Esophagus mucosa (tissue), 1 donor: ENCODE measurements at places on chromosomes 12 and 14. TPM values are rescaled to one million over a fixed set of nuclear protein-coding genes. Genes with fewer than 3 reads are reported as not detected.

MNAT1 gene
- total RNA-seq, result 25.3 TPM

KLHDC2 gene
- total RNA-seq, result 35.1 TPM

ADCY4 gene
- total RNA-seq, result 4.5 TPM

SMIM10L1 gene
- total RNA-seq, result 4.0 TPM

TPH2 gene
- not detected for total RNA-seq

- ATAC-seq, result no peak
Measured at GRCh38 chr12:61095111-61095510, 1165.1 kb upstream of the USP15 start.

- ATAC-seq, result peak; percentile 67
Measured at GRCh38 chr14:80135305-80136088, 75.8 kb downstream of the DIO2 start.

DNA sequence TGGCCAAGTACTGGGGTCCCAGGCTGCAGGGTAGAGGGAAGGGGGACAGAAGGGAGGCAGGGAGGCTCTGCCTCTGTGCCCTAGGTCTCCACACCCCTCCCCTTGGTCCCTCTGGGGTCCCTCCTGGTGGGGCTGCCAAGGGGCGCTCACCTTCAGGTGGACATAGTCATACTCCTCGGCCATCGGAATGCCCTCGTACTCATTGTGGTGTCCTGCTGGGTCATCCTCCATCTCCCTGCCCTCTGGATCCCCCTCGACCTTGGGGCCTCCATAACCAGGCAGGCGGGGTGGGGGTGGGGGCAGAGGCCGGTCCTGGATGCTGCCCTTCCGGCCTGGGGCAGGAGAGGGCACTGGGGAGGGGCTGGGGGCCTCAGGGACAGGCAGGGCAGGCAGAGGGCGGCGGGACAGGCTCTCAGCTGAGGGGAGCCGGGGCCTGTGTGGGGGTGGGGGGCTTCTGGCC, 5.8 kb downstream of the EFS start:
- ATAC-seq, result no peak

GRCh38 chr12:123808167-123808566, 46.1 kb downstream of the DNAH10 start:
- no peak for ATAC-seq

- ATAC-seq, result no peak
Measured at GRCh38 chr12:49970658-49971057, 2.1 kb upstream of the AQP6 start.

- no peak for ATAC-seq
Measured at GRCh38 chr14:41925409-41925808, 318.7 kb downstream of the LRFN5 start.

DNA sequence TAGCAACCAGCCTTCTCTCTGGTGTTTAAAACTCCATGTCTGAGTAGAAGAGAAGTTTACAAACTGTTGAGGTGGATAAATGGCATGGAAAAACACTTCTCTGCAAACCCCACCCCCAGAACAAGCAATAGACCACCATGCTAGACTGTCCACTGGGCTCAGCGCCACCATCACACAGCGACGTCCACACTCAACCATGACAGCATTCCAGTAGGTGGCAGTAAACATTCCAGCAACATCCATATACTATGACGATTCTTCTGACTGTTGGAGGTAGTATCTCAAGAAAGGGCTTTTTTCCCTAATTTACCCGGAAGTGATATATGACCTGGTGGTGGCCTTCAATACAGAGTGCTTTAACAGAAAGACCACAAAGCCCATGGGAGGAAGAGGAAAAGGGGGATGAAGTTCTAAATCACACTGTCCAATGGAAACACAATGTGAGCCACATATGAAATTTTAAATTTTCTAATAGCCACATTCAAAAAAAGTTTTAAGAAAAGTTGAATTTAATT, 152.2 kb downstream of the SLC15A4 start:
- ATAC-seq, result no peak

GRCh38 chr14:60859525-60859924, 121.4 kb downstream of the TRMT5 start:
- no peak for ATAC-seq

- ATAC-seq, result no peak
Measured at GRCh38 chr14:63737582-63738006, 9.7 kb upstream of the SGPP1 start.

DNA sequence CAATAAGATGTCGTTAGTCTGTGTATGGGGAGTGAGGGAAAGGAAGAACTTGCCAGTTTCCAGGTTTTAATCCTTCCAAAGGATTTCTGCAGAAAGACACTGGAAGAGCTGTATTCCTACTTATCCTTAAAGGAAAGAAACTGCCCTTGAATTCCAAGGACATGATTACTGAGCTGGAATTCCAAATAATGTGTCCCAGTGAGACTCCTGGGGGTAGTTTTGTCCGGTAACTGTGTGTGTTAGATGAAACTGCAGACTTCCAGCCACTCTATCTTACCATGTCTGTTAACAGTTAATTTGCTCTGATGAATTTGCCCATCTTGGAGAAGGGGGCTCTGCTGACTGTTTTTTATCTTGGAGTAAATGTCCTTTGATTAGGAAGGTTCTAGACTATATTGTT, 33.0 kb downstream of the CKB start:
- no peak for ATAC-seq

DNA sequence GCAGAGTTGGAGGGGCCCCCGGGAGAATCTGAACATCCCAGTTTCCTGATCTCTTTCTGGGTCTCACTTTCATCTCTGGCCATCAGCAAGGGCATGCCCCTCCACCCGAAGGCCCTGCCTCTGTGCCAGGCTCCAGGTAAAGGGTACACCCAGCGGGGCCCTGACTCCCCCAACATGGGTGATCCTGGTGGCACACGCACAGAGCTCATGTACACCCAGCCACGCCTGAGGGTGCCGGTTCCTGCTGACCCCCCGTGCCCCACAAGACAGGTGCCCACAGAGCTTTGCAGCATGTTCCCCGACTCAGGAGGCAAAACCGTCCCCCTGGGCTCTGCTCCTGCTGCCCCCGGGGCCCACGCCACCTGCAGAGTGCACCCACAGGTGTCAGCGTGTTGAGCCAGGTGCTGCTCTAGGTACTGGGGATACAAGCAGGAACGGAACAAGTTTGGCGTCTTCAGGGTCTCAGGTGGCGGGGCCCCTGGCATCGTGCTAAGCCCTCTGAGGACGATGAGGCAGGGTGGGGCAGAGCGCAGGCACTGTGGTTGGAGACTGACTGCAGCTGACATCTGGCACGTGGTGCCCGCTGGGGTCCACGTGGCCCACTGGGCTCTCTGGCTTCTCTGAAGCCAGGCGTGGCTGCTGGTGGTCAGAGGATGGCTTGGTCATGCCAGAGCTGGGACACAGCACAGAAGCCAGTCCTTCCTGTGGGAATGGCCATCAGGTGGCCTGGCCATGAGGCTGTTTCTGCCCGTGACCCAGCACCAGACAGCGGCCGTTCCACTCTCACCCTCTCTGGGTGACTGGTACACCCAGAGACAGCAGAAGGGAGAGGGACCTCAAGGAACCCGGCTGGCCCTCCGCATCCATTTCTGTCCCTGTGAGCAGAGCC, 13.8 kb downstream of the BAG5 start:
- ATAC-seq, result no peak
